ENCODE measurements at places on chromosomes 16 and 17.

GRCh38 chr16:5018793-5019192, 14.9 kb downstream of the NAGPA start:
- no peak for DNase-seq

DNA sequence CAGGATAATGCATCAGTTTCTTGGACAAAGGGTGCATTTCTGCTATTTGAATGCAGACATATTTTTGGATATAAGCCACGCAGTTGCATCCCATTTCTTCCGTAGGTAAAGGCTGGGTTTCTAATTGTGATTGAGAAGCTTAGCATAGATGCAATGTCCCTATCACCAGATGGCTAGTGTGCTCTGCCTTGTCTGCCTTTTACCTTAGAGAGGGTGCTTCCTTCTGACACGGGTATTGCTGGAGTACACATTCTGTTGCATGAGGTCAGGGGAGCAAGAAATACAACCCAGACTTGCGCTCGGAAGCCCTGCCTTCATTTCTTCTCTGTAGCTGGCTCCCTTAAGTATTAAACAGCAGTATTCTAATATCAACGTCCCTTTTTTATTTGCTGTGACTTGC, 337.4 kb downstream of the WWOX start:
- no peak for DNase-seq

DNA sequence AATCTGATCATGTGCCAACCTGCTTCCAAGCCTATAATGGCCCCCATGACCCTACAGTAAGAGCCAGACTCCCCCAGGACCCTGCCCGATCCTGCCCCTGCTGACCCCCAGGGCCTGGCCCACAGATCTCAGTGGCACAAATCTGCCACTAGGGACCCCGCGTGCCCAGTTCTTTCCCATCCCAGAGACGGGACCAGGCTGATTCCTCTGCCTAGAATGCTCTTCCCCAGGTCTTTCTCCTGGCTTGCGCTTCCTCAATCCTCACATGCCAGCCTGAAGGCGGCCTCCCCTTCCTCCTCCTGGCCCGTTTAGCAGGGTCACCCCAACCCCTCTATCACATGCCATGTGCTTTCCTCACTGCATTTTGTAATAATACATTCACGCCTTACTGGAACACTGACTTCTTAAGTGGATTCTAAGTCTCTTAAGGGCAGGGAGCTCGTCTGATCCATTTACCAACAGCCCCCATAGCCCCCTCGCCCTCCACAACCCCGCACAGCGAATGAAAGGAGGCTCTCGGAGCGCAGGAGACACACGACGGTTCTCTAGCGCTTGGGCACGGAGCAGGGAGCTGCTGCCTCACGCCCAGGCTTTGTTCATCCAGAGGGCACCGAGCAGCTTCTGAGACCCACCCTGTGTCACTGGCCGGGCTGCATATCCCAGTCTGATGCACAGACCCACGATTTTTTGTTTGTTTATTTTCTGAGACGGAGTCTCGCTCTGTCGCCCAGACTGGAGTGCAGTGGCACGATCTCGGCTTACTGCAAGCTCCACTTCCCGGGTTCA, 1.2 kb downstream of the TRIM65 start:
- DNase-seq, result no peak

GRCh38 chr17:51319186-51319585, 58.8 kb downstream of the UTP18 start:
- DNase-seq, result no peak

DNA sequence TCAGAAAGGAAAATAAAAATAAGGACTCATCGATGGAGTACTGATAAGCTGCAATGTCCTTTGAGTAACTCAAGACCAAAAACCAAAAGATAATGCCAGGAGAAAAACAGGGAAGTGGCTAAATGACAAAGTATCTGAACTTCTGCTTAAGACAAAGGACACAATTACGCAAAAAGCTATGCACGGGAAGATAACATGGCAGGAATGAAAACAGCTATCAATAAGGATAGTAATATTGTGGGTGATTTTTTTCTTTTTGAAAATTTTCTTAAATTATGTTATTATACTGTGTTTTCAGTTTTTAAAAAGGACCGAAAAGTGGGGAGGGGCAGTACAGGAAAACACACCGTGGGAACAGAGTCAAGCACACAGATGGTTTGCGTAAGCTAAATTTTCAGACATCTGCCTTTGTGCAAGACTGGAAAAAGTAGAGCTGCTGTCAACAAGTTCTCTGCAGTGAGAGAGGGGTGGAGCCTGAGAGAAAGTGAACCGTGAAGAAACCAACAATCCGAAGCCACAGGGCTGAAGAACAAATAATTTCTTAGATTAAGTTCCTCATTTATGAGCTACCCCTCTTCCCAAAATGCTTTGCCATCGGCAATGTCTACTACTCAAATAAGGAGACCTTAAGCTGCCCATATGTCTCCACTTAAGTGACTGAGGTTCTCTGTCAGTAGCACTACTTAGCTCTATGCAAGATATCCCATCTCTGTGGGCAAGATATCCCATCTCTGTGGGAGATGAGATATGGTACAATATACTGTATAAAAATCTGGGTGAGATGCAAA, 99.9 kb upstream of the CORO6 start:
- DNase-seq, result no peak

- no peak for DNase-seq
Measured at GRCh38 chr17:39598047-39598481, 9.7 kb downstream of the NEUROD2 start.

DNA sequence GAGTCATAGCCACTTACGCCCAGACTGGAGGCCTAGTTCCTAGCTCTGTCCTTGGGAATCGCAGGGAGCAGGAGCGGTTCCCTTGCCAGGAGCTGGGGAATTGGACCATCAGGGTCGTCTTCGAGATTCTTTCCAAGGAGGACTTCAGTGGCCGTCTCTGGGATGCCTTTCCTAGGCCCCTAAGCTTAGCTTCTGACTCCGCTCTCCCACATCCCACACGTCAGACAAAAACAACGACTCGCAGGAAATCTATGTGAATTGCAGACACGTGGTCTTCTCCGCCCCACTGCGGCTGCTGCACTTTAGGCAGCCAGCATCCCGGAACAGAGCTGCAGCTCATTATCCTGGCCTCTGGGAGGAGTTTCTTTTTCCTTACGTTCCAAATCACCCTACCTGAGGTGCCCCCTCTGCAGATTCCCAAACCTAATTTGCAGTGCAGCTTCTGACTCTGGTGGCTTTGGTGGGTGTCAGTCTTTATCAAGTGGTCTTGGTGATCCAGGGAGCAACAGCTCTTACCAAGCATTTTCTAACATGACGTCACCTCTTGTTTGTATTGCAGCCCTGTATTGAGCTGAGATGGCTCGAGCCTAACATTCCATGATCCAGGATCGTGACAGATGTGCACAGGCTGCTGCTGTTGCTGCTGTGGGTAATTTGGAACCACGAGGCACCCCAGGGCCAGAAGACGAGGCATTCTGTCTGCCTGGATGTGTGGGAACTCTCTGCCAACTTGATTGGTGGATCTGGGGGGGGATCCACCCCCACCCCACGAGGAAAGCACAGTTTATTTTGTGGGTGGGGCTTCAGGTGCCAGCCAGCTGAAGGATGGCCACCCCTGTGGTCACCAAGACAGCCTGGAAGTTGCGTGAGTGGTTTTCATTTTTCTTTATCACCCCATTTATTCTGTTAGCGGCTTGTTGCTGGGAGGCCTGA, 1.1 kb downstream of the KATNB1 start:
- DNase-seq, result no peak

DNA sequence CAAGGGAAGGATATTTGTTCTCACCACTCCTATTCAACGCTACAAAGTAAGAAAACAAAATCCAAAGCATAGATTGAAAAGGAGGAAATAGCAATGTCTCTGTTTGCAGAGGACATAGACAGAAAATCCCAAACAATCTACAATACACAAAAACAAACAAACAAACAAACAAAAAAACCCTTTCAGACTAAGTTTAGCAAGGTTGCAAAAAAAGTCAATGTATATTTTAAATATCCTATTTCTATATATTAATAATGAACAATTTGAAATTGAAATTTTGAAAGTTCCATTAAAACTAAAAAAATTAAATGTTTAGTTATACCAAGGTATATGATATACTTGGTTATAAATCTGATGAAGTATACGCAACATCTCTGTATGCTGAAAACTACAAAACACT, 37.2 kb downstream of the MYH10 start:
- DNase-seq, result no peak

DNA sequence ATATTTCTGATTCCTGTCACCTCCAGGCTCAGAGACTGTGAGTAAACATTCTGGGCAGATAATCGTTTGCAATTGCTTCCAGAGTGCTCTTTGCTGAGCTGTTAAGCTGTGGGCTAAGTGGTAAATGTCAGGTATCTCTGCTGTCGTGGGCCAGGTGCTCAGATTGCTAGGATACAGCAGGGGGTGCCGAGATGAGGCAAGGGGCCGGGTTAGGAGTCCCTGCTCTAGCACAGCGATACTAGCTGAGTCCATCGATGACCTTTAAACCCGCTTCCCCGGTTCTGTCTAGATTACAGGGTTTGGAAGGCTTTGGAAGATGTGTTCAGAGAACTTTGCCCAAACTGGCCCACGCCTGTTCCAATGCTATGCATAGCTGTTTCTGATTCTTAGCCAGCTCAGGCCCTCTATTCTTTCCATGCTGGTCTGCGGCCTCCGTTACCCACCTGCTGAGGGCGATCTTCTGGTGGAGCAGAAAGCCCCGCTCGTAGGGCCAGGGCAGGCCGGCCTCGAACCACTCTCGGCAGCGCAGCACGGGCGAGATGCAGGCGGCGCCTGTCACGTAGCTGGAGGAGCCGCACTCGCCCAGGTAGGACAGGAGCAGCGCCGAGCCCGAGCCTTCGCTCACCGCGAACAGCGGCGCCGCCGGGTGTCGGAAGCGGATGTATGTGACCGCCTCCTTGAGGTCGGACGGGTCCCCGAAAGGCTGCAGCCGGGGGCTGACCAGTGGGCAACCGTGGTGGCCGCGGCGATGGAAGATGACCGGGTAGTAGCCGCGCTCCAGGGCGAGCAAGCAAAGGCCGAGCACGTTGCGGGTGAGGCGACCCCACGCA, 979 bp downstream of the ABHD15 start:
- DNase-seq, result no peak

- no peak for DNase-seq
Measured at GRCh38 chr16:55000595-55000994, 69.9 kb downstream of the IRX5 start.

- DNase-seq, result no peak
Measured at GRCh38 chr16:30473231-30474073, 910 bp downstream of the ITGAL start.

DNA sequence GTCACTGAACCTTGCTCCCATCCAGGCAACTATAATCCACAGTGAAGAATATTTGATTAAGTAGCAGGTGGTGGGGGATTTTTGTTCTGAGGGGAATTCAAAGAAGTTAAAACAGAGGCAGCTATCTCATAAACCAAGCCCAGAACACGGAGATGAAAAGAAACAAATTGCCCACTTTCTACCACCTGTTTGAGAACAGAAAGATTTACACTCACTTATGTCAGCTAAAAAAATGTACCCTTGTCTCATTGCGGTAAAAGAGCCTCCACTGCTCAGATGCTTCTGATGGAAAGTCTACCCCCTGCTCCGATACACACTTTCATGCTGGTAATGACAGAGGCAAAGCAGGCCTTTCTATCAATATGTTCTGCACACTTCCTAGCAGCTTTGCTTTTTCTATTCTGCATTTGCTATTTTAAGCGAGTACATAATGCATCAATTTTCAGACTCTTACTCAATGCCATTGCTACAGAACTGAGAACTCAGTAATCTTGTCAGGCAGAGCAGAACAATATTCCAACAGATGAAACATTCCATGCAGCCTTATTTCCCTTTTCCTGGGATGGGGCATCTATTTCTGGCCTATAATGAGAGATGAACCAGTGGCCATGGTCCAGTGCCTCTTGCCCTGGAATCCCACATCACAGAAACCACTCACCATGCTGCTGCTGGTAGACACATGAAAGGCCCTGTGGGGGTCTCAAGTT, 29.0 kb downstream of the CDK5R1 start:
- no peak for DNase-seq

DNA sequence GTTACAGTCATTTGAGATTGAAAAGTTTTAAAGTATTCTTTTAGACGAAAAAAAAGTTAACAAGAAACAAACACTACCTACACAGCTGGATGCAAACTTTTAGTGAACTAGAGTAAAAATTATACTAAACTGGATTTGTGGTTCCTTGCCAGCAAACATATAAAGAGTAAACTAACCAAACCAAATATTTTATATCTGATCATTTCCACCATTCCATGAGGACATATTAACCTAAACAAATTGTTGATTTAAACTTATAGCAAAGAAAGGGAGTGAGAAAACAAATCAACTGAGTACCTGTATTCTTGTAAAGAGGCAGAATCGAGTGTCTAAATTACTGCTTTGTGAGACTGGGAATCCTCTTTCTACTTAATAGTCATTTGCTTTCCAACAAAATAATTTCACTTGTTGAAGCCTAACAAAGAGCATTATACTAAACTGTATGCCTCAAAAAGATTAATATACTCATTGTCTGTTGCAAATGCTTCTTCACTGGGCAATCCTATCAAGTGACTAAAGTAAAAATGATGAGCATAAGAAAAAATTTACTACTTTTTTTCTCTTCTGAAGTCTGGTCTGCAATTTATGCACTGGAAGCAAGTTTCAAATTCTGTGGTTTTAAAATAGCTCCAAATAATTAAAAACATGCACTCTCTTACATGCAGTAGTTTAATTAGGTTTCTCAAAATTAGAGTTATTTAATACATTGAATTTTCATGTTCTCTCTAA, 37.5 kb downstream of the AKAP10 start:
- DNase-seq, result no peak

GRCh38 chr17:38332735-38333134, 11.0 kb downstream of the GPR179 start:
- DNase-seq, result no peak

DNA sequence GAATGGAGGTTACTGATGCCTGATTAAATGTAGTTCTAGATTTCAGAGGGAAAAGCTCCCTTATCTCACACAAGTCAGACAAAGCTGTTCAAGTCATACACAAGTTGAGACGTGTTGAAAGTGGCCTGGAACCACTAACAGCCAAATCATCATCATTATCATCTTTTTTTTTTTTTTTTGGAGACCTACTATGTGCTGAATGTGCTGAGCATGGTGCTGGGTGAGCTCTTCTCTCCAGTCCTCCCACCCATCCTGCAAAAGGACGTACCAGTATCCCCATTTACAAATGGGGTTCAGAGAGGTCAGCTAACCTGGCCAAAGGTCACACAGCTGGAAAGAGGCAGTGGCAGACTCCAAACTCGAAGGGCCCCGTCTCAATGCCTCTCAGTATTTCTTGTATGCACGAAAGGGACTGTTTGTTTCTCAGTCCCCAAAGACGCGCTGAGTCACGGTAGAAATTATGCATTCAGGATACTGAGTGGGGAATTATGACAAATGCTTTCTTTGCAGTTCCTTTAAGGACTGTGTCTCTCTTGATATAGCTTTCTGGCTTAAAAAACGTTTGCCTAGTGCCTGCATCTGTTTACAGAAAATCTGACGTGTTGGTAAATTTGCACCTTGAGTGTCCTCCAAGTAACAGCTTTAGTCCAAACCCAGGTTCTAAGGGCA, 235.5 kb downstream of the XYLT1 start:
- DNase-seq, result no peak

GRCh38 chr17:17757956-17758845, 76.9 kb downstream of the RAI1 start:
- DNase-seq, result no peak
